ENCODE measurements at places on chromosomes 16 and 17.

GRCh38 chr16:89140981-89141883 lies 30.3 kb upstream of the CDH15 start:
- H3K36me3 ChIP-seq: no peaks in the 10 kb centered on the region
- H3K4me1 ChIP-seq: no peaks in the 10 kb centered on the region
- DNase-seq: no peak
- H3K4me3 ChIP-seq: no peak overlapping the region
- H3K27ac ChIP-seq: no peak overlapping the region

DNA sequence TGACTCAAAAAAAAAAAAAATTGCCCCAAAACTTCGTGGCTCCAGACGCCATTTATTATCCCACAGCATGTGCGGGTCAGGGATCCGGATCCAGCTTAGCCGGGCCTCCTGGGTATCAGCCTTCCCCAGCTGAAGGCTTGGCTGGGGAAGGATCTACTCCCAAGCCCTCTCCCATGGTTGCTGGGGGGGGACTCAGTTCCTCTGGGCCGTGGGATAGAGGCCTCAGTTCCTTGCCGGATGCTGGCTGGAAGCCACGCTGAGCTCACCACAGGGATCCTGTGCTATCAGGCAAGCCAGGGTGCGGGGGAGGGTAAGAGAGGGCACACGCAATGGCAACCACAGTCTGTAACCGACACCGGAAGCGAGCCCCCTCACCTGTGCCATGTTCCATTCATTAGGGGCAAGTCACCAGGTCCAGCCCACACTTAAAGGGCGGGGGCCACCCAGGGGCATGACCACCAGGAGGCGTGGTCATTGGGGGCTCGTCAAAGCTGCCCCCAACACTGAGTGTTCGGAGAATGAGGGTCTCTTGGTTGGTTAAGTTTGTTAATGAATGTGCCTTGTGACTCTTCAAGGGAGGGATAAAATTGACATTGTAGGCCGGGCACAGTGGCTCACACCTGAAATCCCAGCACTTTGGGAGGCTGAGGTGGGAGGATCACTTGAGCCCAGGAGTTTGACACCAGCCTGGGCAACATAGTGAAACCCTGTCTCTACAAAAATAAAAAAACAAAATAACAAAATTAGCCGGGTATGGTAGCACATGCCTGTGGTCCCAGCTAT lies 210.0 kb upstream of the GSE1 start:
- no peak overlapping the region for H3K27ac ChIP-seq
- H3K4me1 ChIP-seq: no peaks in the 10 kb centered on the region
- H3K27me3 ChIP-seq: peaks cover 19% of the 10 kb centered on the region
- H3K36me3 ChIP-seq: no peaks in the 10 kb centered on the region
- no peak overlapping the region for H3K4me3 ChIP-seq

DNA sequence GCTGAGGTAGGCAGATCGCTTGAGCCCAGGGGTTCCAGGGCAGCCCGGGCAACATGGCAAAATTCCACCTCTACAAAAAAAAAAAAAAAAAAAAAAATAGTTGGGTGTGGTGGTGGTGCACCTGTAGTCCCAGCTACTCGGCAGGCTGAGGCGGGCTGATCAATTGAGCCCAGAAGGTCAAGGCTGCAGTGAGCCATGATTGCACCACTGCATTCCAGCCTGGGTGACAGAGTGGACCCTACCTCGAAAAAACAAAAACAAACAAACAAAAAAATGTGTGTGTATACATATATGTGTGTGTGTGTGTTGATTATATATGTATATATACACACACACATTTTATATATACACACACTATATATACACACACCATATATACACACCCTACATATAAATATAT lies 39.1 kb upstream of the TBC1D3K start:
- H3K36me3 ChIP-seq: no peaks in the 10 kb centered on the region
- peaks cover 6% of the 10 kb centered on the region for H3K4me1 ChIP-seq
- DNase-seq: no peak
- H3K4me3 ChIP-seq: peak overlapping the region; percentile 40
- no peaks in the 10 kb centered on the region for H3K27me3 ChIP-seq

- no peak for DNase-seq
- no peaks in the 10 kb centered on the region for H3K36me3 ChIP-seq
- H3K27ac ChIP-seq: no peak overlapping the region
Observed at GRCh38 chr16:5619304-5619703, 521.7 kb upstream of the EEF2KMT start.

DNA sequence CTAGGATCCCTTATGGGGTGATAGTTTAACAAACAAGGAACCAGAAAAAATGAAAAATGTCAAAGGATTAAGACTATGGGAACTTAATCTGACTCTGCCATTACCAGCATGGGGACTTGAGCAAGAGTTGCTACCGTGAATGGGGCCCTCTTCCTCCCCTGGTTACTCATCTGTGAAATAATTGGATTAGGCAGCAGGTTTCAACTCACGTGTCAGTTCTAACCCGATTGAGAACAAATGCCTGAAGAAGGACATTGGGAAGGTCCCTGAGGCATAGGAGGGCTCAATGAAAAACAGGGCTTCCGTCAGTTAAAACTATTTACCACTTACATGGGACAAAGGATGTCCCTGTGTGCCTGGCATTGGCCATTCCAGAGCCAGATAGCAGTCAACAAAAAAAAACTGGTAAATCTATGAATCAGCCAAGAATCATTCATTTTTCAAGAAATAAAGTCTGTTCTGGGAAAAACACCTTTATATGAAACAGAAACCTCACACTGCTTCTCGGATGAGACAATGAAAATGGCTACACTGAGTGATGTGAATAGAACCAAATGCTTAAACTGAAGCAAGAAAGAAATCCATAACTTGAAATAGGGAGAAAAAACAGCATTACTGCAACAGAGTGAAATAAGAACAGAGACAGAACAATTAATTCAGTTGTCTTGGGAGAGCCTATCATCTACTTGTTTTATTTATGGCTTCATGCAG lies 104.3 kb downstream of the ADAMTS18 start:
- DNase-seq: no peak
- H3K4me3 ChIP-seq: no peak overlapping the region
- no peaks in the 10 kb centered on the region for H3K4me1 ChIP-seq
- H3K27me3 ChIP-seq: no peaks in the 10 kb centered on the region
- no peaks in the 10 kb centered on the region for H3K36me3 ChIP-seq
- no peak overlapping the region for H3K27ac ChIP-seq

DNA sequence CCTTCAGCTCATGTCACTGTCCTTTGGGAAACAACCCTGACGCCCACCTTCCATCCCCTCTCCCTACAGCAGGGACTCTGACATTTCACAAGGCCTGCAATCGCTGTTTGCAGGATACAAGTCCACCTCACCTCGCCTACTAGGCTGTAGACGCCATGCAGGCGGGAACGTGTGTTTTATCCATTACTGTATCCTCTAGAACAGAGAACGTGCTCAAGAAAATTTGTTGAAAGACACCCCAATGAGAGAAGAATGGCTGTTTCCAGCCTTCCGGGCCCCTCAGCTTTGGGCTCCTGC lies 1.5 kb upstream of the TTYH2 start:
- DNase-seq: no peak
- peaks cover 10% of the 10 kb centered on the region for H3K27me3 ChIP-seq
- no peak overlapping the region for H3K27ac ChIP-seq
- peaks cover 10% of the 10 kb centered on the region for H3K4me1 ChIP-seq
- peak overlapping the region; percentile 63 for H3K4me3 ChIP-seq

GRCh38 chr17:73533127-73533526 lies 111.1 kb downstream of the SDK2 start:
- no peak overlapping the region for H3K4me3 ChIP-seq
- H3K27ac ChIP-seq: no peak overlapping the region
- no peak for DNase-seq
- no peaks in the 10 kb centered on the region for H3K4me1 ChIP-seq
- H3K36me3 ChIP-seq: no peaks in the 10 kb centered on the region

- no peaks in the 10 kb centered on the region for H3K4me1 ChIP-seq
- H3K36me3 ChIP-seq: no peaks in the 10 kb centered on the region
- no peaks in the 10 kb centered on the region for H3K27me3 ChIP-seq
- no peak overlapping the region for H3K27ac ChIP-seq
- H3K4me3 ChIP-seq: no peak overlapping the region
Observed at GRCh38 chr17:61650749-61651148, 59.7 kb upstream of the NACA2 start.

DNA sequence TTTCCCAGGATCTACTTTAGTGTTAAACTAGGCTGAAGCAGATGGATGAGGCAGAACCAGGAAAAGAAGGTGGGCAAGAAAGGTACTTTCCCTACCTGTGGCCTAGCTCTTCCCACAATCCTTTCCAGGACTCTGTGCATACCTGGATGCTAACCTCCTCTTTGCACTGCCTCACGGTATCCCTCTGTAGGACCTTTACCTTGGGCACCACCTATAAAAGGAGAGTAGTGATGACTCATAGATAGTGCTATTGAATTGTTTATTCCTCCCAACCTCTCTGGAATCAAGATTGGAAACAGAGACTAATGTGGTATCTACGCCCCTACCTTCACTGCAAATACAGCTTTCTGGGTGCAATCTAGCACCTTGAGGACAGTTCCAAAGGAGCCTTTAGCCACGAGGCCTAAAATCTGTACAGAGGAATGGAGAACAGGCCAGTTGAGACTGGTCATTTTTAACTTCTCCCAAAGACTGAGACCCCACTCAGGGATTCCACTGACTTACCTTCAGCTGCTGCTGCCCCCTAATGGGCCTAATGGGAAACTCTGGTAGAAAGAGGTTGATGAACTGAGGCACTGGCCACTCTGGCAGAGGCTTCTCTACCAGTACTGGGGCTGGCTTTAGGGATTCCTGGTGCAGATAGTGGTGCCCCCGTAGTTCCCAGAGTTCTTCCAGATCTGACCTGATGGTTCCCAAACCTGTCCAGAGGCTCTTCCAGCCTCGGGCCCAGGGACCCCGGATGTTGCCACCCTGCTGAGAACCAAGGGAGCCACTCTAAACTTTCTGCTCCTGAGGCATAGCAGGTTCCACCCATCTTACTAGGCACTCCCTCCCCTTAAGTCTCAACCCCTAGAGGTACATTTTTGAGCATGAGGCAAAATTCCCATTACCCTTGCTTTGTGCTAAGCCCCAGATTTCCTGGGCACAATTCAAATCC lies 781 bp downstream of the RSKR start:
- H3K27me3 ChIP-seq: no peaks in the 10 kb centered on the region
- no peaks in the 10 kb centered on the region for H3K4me1 ChIP-seq
- peak; percentile 27 for DNase-seq
- no peak overlapping the region for H3K4me3 ChIP-seq

DNA sequence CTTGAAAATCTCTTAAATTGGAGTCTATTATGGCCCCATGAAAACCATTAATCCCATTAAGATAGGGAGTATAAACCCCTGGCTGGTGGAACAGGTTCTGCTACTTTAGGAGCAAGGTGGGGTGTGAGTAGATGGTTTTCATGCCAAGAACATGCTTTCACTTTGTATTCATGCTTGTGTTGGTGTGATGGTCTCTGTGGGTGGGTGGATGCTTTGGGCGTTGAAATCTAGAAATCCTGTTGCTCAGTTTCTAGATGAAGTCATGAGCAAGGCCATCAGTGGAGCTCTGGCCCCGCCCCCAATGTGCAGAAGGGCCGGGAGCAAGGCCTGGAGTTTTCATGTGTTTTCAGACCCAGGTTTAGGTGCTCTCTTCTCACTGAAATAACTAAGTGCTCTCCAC lies 20.1 kb downstream of the PLD6 start:
- no peaks in the 10 kb centered on the region for H3K4me1 ChIP-seq
- no peak overlapping the region for H3K4me3 ChIP-seq
- H3K27me3 ChIP-seq: no peaks in the 10 kb centered on the region
- no peak for DNase-seq

Data from MM.1S (cell line).